Fibroblast of gingiva (primary cell): ENCODE measurements at places on chromosomes 3 and 15.

DNA sequence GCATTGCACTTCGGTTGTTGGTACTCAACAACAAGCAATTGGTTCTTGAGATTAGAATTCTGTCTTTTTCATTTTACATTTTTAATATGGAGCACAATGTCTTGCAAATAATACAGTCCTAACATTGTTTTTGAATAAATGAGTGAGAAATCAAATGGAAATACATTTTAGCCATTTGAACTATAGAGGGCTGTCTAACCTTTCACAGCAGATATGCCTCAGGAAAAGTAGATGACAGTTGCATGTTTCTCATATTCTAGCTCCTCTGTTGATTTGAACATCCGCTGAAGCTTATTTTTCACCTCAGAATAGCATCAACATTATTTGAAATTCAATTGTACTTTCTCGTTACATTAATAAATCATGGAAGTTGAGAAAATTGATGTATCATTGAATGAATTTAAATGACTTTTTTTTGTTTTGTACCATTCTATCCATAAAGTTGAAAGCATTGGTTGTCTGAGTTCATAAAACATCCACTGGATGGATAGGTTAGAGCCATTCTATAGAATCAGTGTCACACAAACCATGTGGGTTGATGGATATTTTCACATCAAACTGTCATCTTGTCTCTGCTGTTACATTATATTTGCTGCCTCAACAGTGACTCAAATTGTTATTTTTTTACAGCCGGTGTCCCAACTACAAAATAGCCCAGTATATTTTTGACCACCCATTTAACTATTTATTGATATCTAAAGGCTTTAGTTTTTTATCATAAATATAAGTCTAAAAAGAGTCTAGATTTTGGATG, 928.3 kb downstream of the NSUN3 start:
- DNase-seq, result no peak

DNA sequence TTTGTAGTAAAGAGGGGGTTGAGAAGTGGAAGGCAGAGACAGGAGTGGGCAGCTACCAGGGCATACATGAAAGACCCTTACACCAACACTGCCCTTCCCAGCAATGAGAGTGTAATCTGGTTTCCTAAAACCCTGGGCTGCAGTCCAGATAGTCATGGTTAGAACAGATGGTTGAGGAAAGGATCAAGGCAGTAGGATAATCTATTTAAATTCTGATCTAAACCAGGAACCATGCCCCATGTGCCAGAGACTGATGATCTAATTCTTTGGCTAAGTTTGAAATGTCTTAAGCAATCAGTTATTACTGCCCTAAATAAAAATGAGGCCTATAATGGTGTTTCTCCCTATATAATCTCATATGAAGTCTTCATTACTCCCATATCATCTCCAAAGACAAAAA, 59.6 kb downstream of the PRTG start:
- peak; percentile 82 for DNase-seq

DNA sequence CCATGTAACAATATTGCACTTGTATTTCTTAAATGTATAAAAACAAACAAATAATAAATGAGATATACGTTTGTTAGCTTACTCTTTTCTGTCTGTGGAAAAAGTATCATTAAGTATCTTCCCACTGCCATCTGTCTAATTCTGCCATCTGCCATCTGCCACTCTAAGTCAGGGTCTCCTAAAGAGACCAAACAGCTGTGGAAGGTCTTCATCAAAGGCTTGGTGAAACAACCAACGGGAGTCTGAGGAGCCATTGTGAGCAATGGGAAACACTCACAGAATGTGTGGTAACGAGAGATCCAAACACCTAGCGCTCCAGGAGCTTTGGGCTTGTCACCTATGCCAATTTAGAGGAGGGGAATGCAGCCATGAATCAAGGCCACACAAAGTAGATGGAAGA, 28.7 kb upstream of the PFN2 start:
- no peak for DNase-seq

- DNase-seq, result no peak
Observed at GRCh38 chr3:89644716-89645115, 537.3 kb downstream of the EPHA3 start.

- DNase-seq, result peak; percentile 85
Observed at GRCh38 chr15:93072011-93072410, 17.0 kb downstream of the RGMA start.

GRCh38 chr3:111589303-111590142, 5.6 kb downstream of the ZBED2 start:
- DNase-seq, result no peak

- DNase-seq, result no peak
Observed at GRCh38 chr3:139388821-139389551, 461 bp downstream of the COPB2 start.

DNA sequence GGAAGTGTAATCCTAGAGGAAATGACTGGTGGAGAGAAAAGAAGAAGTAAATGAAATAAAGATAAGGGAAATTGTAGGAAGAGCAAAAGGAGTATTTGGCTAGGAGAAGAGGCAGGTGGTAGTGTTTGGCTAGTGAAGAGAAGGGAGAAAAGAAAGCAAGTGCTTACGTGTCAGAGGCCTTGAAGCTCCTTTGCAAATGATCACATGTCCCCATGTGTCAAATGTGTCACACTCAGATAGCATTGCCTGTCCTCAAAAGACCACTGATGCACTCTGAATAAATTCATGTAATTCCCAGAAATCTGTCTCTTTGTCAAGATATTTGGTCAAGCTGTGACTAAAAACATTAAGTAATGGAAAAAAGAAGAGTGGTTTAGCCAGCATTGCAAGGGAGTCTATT, 639.3 kb downstream of the TUSC7 start:
- no peak for DNase-seq

DNA sequence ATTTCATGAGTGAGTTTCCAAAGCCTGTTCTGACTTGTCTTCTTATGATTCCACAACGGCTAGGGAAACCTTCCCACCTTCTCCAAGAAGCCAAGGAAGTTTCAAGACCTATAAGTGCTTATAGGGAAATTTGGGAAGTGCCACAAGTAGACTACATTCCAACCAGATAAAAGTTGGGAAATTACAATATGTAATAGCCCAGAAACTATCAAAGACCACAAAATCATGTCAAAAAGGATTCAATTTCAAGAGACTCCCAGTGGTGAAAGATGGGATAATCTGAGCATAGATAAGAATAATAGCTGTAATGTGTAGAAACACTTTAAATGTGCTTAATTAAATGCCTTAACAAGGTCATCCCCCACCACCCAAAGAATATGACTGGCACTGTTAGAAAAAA, 169.2 kb upstream of the SLC2A2 start:
- no peak for DNase-seq

- no peak for DNase-seq
Observed at GRCh38 chr15:61729646-61730045, 330.6 kb downstream of the VPS13C start.

DNA sequence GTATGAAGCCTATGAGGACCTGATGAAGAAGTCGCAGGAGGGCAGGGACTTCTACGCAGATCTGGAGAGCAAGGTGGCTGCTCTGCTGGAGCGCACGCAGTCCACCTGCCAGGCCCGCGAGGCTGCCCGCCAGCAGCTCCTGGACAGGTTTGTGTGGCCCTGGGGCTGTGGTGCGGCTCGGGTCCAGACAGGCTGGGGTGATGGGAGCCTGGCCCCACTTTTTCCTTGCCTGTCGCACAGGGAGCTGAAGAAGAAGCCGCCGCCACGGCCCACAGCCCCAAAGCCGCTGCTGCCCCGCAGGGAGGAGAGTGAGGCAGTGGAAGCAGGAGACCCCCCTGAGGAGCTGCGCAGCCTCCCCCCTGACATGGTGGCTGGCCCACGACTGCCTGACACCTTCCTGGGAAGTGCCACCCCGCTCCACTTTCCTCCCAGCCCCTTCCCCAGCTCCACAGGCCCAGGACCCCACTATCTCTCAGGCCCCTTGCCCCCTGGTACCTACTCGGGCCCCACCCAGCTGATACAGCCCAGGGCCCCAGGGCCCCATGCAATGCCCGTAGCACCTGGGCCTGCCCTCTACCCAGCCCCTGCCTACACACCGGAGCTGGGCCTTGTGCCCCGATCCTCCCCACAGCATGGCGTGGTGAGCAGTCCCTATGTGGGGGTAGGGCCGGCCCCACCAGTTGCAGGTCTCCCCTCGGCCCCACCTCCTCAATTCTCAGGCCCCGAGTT, 29.0 kb downstream of the PTPN23 start:
- no peak for DNase-seq

- DNase-seq, result no peak
Observed at GRCh38 chr3:24832891-24833290, 338.2 kb upstream of the THRB start.

GRCh38 chr3:140536926-140537726, 140.7 kb upstream of the TRIM42 start:
- no peak for DNase-seq

GRCh38 chr3:120157681-120158080, 63.4 kb upstream of the GSK3B start:
- DNase-seq, result no peak

DNA sequence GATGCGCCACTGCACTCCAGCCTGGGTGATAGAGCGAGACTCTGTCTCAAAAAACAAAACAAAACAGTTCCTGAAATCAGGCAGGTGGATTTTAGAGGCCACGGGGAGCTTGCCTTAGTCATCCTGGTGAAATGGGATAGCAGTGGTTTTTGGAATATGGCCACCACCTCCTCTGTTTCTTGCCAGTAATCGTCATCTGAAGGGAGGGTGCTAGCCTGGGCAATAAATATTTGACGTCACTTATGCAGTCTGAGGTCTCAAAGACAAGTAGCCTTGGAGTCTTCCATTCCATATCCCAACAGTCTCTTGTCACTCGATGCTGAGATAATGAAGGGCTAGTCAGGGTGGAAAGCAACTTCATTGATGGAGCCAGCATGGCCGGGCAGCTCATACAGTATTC, 55.2 kb downstream of the KCNAB1 start:
- no peak for DNase-seq

GRCh38 chr3:125069452-125069851, 13.7 kb upstream of the HEG1 start:
- no peak for DNase-seq

GRCh38 chr3:102053375-102053989, 204.2 kb downstream of the NFKBIZ start:
- DNase-seq, result peak; percentile 26

GRCh38 chr3:113261063-113261625, 49.8 kb downstream of the BOC start:
- DNase-seq, result no peak

GRCh38 chr15:33215941-33216872, 21.7 kb upstream of the FMN1 start:
- no peak for DNase-seq

- DNase-seq, result no peak
Observed at GRCh38 chr15:88648357-88649214, 9.8 kb downstream of the ISG20 start.

GRCh38 chr3:58801541-58801940, 135.0 kb upstream of the FAM3D start:
- no peak for DNase-seq

GRCh38 chr15:68213991-68214837, 9.1 kb upstream of the CALML4 start:
- no peak for DNase-seq

DNA sequence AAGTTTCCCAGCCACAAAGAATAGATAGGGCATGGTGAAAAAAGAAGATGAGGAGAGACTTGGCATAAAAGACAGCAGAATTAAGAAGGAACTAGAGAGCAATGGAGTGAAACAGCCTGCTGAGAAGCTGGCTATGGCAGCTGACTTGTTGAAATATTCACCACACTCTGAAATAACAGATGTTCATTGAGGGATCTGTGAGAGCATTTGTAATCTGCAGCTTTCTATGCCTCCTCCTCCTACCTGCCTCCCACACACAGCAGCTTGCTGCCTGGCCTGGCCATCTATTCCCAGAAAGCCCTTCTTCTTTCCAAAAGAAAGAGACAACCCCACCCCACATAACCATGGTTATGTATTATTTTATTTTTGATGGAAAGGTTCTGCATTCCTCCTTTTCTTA, 303.9 kb downstream of the GAP43 start:
- no peak for DNase-seq

GRCh38 chr3:27511724-27512422, 27.7 kb upstream of the SLC4A7 start:
- no peak for DNase-seq

DNA sequence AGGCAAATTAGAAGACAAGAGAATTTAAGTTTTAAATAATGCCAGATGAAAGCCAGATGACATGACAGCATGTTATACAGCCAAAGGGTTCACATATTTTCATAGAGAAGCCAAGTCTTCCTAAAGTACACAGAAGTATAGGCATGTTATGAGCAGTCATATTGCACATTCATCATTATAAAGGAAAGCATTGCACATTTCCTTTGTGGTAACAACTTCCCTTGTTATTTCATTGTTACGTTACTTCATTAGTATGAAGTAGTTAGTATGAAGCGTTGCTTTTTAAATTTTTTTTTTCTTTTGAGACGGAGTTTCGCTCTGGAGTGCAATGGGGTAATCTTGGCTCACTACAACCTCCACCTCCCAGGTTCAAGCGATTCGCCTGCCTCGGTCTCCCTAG, 4.6 kb upstream of the ABCC5 start:
- DNase-seq, result no peak

DNA sequence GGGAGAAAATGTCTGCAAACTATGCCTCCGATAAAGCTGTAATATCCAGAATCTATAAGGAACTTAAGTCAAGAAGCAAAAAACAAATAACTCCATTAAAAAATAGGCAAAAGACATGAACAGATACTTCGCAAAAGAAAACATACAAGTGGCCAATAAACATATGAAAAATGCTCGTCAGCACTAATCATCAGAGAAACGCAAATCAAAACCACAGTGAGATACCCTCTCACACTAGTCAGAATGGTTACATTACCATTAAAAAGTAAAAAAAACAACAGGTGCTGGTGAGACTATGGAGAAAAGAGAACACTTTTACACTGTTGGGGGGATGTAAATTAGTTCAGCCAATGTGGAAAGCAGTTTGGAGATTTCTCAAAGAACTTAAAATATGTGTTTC, 498.5 kb upstream of the GRM7 start:
- DNase-seq, result no peak

DNA sequence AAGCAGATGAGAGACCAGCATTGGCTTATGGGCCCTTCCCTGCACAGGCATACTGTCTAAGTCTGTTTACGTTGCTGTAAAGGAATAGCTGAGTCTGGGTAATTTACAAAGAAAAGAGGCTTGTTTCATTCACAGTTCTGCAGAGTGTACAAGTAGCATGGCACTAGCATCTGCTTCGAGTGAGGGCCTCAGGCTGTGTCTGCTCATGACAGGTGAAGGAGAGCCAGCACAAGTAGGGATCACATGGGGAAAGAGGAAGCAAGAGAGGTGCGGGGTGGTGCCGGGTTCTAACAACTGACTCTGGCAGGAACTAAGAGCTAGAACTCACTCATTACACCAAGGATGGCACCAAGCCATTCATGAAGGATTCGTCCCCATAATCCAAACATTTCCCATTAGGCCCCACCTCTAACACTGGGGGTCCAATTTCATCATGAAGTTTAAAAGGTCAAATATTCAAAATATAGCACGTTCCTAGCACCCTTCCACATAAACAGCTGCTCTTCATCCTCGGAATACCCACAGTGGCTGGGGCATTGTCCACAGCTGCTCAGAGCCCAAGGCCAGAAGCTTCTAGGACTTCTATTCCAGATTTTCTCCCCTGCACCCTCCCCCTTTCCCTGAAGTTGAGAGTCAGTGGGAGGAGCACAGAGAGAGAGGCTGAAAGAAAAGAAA, 5.6 kb downstream of the RTP3 start:
- DNase-seq, result peak; percentile 38
